SK-MEL-5 (cell line): ENCODE measurements at places on chromosomes 4 and X.

- DNase-seq = no peak
These were observed 417.9 kb downstream of the FAT4 start for GRCh38 chr4:125732632-125733031.

GRCh38 chrX:15549189-15550012 lies 48.8 kb downstream of the BMX start:
- no peak for DNase-seq

DNA sequence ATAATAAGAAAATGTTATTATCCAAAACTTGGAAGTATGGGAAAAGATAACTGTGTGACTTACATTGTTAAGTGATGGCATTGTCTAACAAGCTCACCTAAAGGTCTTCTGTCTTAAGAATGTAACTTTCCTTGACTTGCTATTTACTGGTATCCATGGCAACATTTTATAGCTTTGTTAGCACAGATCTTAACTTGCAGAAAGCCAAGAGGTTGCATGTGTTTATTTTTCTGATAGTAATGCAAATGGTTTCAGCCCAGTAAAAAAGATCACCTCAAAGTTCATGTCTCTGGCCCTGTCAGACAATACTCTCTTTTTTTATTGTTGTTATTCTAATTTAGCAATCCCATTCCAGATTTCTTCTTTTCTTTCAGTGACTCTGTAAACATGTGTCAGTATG lies 425.3 kb downstream of the SPRY1 start:
- DNase-seq = no peak

GRCh38 chr4:89404530-89404929 lies 96.9 kb upstream of the GPRIN3 start:
- DNase-seq = no peak

DNA sequence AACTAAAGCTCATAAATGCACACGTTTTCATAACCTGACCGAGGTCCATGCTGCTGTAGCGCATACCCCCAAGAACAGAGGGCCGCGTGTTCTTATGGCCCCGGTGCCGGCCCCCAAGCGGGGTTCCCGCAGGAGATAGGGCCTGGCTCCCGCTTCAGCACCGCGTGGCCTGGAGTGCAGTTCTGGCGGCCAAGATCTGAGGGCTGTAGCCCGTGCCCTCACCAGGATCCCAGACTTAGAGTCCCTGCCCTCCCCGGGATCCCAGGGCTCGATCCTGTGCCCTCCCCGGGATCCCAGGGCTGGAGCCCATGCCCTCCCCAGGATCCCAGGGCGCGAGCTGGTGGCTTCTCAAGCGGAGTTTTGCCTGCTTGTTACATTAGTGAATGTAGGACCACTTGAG lies 1.0 kb upstream of the GRPEL1 start:
- no peak for DNase-seq

DNA sequence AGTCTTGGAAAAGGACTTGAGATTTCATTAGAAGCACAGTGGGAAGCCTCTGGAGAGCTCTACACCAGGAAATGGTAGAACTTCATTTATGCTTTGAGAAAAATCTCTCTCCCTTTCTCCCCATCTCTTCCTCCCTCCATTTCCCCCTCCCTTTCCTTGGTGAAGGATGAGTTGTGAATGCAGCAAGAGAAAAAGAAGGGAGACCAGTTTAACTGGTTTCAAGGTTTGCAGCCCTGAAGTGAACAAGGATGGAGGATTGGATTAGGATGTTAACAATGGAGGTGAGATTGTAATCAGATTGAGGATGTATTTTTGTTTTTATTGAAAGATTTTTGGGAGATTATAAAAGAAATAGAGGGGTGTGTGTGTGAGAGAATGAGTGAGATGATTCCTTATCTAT lies 99.5 kb downstream of the ANK2 start:
- no peak for DNase-seq

DNA sequence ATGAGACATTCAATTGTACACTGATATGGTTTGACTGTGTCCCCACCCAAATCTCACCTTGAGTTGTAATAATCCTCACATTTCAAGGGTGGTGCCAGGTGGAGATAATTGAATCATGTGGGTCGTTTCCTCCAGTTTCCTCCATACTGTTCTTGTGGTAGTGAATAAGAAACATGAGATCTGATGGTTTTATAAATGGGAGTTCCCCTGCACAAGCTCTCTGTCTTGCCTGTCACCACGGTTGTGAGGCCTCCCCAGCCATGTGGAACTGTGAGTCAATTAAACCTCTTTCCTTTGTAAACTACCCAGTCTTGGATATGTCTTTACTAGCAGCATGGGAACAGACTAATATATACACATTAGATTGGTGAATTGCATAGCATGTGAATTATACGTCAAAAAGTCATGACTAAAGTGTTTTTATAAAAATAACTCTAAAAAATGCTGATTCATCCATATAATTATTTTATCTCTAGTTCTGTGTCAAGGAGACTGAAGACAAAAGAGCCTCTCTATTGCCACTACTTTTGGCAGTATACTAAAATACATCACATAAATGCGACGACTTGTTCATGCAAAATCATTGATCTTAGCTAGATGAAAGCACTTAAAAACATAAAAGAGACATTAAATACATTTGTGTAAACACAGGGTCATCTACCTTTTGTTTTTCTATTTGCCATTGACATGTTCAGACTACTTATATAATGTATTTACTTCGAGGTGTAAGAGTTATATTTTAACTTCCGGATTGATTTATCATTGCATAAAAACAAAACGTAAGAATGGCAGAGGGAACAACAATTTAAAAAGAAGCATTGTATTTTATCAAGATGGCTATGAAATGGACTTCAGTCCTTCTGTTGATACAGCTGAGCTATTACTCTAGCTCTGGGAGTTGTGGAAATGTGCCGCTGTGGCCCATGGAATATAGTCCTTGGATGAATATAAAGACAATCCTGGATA lies 50.1 kb downstream of the YTHDC1 start:
- no peak for DNase-seq

DNA sequence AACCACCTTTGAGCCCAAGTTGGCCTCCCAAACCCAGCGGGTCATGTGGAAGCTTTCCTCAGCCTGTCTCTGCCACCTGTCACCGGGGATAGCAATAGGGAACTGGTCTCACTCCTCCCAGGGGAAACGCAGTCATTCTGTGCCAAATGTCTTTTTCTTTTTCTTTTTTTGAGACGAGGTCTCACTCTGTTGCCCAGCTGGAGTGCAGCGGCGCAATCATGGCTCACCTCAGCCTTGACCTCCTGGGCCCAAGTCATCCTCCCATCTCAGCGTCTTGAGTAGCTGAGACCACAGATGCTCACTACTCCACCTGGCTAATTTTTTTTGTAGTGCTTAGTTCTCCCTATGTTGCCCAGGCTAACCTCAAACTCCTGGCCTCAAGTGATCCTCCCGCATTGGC lies 40.3 kb downstream of the MED28 start:
- DNase-seq = no peak

- no peak for DNase-seq
These were observed 1.5 kb upstream of the IL1RAPL1 start for GRCh38 chrX:28585767-28586166.

GRCh38 chr4:100190643-100191600 lies 654 bp upstream of the DDIT4L start:
- no peak for DNase-seq

GRCh38 chr4:78951862-78952472 lies 12.7 kb upstream of the PAQR3 start:
- peak; percentile 65 for DNase-seq
